Stimulated activated CD4-positive, alpha-beta T cell treated with anti-CD3 and anti-CD28 coated beads, TNF-alpha, amount 100 ng/mL, for 48 hours (primary cell): ENCODE measurements at places on chromosomes 2 and 18.

DNA sequence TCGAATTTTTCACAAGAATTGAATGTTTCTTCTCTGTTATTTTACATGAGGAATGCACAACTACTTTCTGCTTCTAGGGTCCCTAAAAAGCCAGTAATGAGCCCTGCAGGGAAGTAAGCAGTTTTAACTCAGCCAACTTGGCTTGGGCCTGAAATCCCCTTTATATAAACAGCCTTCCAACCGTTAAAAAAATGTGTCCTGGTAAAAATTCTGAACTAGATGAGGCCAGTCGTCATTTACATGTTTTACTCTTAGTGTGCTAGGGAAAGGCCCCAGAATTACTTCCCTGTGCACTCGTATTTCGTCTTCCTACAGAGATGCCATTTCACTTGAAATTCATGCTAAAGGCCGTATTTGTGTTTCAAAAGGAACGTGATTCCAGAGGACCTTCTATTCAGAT lies 42.4 kb upstream of the RPE start:
- no peak for DNase-seq

DNA sequence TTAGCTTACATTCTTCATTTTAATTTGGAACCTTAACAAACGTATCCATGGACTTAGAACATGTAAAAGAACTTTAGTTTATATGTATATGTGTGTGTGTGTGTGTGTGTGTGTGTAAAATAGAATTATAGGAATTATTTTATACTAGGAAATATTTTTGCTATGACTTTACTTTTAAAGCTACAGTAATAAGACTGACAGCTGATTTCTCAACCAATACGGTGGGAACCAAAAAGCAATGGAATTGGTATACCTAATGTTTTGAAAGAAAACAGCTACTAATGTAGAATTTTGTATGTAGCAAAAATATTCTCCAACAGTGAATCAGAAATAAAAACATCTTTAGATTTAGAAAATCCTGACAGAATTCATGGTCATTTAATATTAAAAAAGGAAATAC lies 146.5 kb upstream of the ARL4C start:
- no peak for DNase-seq

DNA sequence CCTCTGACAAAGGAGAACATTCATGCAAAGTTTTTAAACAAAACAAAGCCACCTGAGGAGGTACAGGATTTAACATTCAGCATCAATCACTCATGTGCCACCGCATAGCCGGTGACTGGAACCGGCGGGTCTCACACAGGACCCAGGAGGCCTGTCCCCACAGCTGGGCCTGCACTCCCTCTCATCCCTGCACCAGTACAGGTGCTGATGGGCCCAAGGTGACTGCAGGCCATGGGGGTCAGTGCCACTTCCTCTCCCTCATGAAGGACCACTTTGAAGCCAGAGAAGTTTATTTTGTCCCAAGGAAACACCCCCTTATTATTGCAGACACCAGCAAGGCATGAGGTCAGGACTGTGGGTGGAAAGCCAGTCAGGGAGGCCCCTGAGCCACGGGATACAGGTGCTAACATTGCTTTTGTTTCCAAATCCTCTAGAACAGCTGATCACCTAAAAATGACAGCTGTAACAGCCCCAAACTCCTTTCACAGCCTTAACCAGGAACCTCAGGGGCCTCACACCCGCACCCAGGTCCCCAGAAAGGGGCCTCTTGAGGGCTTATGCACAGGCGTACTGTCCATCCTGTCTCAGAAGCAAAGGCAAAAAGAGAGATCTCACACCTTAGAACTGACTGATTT lies 14.0 kb downstream of the PARD6G start:
- no peak for DNase-seq

DNA sequence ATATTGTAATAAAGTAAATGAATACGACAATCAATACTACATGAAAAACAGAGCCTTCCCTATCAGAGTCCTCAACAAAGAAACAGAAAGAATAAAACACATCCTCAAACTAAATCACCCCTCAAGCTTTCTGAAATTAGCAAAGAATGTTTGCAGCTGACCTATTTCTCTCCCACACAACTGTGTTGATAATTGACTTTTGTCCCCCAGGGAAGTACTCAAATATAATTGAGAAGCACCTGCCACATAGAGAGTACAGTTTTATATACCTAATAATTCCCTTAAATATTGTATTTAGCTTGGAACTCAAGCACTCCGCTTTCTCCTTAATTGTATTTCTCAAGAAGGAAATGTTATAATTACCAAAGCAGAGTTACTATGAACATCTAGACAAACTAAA lies 12.6 kb downstream of the CACNB4 start:
- DNase-seq = no peak

DNA sequence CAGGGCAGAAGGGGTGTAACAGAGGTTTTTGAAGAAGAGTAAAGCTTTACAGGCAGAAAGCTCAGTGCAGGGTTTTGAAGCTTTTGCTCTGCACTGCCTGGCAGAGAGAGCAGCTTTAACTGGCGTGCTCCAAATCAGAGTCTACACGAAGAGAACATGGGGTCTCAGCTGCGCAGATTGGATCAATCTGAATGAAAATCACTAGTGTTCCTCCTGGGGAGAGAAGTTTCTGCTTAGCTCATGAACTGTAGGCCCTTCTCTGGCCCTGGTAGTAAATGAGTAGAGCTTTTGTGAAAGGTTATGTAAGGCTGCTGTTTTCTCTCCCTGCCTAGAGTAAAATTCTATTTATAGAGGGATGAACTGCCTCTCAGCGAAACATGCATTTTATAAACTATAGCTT lies 13.6 kb downstream of the DCC start:
- no peak for DNase-seq

GRCh38 chr18:58566556-58567292 lies 62.2 kb downstream of the ALPK2 start:
- DNase-seq = no peak

DNA sequence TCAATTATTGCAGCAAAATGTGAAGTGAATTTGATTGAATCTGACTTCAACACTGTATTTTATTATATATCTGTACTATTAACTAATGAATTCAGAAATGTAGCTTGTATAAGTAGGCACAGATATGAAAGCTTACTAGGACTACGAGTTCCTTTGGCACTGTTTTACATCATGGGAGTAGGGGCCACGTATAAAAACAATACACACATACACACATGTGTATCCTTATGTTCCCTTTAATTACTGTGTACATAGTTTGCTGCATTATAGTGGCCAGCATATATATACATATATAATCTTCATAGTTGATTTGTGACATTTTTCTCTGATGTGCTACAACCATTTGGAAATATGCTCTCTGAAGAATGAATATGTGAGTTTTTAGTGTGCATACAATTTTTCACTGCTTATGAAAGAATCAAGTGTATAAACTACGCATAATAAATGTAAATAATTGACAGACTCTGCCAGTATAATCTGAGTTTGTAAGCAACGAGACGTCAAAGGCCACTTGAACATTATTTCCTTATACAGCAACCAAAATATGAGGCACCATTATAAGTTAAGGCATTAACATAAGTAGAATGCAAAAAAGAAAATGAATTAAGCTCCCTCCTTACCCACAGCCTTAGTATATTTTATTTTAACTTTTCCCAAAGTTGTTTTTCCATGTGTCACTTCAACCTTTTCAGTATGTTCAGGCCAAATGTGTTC lies 98.1 kb upstream of the GALNT5 start:
- no peak for DNase-seq

DNA sequence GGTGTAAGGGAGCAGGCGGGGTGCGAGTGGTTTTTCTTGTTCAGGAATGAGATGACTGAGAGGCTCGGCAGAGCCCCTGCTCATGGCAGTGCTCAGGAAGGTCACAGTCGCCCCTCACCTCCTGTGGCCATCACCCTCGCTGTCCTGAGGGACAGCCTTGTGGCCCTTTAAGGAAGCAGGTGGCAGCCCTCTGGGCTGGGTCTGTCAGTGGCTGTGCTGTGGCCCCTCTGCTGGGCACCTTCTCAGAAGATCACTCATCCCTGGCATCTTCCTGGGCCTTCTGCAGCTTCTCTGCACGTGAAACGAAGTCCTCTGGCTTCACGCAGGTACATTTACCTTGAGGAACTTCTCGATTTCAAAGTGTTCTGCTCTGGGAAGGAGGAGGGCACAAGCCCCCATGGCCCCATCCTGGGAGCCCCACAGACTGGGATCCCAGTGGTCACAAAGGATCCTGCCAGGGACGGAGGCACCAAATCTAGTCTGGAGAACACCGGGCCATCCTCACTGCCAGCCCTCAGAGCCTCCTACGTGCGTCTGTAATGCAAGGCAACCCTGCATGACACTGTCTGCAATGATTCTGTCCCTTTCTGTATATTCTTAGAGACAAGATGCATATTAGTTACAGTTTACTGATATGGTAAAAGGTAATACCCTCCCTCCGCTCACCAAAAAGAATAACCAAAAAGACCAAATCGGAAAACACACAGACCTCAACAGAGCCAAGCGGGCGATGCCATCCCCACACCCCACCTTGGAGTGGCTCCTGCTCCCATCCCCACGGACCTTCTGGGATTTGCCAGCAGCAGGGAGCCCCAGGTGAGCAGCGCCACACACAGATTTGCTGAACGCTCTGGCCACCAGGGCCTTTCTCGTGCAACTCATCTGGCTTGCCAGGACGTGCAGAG lies 25.9 kb upstream of the FAHD2A start:
- DNase-seq = no peak

DNA sequence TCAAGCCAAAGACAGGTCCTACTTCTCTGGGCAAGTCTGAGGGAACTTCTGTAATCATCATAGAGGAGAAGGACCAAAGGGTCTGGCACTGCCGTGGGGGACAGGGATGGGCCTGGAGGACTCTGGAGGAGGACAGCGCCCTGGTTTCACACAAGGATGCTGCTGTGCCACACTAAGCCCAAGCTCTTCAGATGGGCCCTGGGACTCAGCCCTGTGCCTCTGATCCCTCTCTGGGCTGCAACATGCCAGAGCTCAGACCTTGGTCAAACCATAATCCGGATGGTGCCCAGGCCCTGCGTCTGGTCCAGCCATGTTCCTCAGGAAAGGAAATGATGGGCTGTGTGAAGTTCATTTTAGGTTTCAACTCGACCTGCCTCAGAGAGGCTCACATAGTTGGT lies 222.0 kb upstream of the COPS8 start:
- no peak for DNase-seq

DNA sequence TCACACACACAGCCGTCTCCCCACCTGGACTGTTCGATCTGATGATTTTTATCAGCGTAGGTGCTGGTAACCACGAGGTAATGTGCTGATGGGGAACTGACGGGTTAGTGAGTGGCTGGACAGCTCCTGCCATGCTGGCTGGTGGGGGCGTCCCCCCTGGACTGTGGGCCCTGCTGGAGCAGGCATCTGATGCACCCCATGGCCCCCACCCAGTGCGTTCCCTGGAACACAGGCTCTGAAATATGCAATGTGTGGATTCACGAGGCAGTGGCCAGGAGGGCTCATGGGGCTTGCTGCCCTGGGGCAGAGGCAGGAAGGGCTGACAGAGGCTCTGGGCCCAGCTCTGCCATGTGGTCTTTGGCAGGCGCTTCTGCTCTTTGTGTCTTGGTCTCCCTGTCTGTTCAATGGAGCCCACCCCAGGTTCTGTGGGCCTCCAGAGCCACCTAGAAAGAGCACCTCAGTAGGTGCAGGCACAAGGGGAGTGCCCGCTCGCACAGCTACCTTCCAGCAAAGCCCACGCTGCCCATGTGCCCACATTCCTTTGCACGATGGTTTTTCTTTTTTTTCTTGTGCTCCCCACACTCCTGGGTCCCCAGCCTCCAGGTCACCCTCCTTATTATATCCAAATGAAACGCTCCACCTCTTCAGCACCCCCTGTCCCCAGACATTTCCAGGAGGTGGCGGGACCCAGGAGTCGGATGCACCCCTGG lies 10.3 kb upstream of the PXDN start:
- no peak for DNase-seq

DNA sequence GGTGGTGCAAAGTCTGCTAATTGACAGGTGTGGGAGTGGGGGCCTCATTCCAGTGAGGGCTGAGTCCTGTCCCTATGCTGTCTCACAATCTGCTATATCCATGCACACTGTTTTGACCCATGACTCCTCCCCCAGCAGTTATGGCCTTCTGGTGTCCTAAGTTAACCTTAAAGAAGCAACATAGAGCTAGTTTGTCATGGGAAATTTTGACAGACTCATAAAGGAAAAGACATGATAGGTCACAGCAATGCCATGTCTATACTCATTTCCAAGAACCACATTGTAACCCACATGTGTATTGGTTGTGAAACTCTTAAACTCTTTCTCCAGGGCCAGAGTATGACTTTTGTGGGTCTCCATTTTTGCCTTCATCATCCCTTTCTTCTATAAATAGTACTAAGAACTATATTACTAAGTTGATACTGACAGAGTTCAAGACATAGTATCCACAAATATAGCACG lies 78.2 kb upstream of the SLC1A4 start:
- DNase-seq = no peak

- no peak for DNase-seq
These were observed 100.1 kb downstream of the ZNF516 start for GRCh38 chr18:76394780-76395476.

GRCh38 chr2:200239216-200239615 lies 67.3 kb upstream of the SPATS2L start:
- no peak for DNase-seq

- DNase-seq = no peak
These were observed 281.6 kb upstream of the STON1 start for GRCh38 chr2:48248251-48248933.

DNA sequence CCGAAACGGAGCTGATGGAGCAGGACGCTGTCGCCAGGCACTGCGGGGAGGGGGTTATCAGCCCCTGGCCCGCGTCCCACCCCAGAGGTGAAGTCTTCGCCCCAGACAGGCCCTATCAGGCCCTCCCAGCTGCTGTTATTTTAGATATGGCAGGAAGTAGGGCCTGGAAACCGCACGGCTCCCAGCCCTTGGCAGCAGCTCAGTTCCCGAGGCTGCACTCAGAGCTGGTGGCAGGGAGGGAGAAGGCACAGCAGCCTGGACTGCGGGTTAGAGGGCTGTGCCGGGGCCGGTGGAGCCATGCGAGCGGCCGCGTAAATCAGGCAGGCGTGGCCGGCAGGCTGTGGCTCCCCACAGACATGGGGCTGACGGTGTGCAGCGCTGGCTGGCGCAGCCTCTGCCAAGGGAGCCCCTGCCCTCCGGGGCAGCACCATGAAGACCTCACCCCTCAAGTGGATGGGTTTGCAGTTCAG lies 111.4 kb downstream of the NFATC1 start:
- no peak for DNase-seq

DNA sequence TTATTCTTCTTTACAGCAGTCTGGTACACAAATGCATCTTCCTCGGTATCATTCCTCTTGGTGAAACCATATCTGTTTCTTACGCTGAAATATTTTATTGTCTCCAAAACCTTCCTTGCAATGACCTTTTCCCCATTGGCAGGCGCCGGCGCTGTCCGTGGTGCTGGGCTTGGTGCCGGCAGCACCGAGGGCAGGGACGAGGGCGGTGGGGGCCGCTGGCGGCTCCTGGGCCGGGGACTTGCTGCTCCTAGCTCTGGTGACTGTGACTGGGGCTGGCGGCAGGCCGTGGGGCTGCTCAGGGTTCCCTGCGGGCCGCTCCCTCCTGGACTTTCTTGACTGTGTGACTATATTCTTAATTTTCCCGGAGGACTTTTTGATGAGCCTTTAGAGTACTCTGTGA lies 72.5 kb downstream of the GPR39 start:
- DNase-seq = no peak

GRCh38 chr18:64384101-64384500 lies 235.2 kb upstream of the LINC00305 start:
- no peak for DNase-seq

- DNase-seq = no peak
These were observed 105.1 kb downstream of the DYSF start for GRCh38 chr2:71558300-71559051.
